Memory B cell (primary cell): ENCODE measurements at places on chromosomes 6 and 20.

GRCh38 chr20:56955680-56956079 is 310.8 kb downstream of the BMP7 start:
- no peak for DNase-seq

DNA sequence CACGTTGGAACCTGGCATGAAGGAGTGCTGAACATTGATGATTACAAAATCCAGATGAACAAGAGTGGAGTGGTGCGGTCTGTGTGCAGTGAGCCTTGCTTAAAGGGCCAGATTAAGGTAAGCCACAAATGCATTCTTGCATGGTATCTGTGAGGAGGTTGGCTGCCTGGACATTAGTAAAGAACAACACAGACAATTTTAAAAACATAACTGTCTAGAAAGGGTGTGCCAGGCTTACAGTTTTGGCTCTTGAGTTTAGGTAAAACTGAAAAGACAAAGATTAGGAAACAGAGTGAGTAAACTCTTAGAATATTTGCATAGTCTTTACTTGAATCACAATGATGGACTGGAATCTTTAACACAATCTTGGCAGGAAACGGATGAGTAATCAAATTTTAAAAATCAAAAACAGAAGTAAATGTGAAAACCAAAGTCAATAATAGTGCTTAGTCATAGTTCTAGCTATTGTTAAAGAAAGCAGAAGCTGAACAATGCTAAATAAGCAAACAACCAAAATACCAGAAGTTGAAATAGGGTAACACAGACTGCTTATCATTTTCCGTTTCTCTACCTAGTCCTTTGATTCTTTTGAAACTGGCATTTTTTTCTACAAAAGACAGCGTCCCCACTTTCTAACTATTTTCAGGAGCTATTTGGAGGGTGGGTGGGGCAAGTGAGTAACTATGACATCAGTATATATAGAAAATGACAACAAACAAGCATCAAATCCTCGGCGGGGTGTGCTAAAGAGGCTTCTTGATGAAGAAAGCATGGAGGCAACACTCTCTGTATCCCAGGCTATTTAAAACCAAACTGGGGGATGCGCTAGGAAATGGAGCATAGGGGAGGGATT is 185.8 kb upstream of the RAB32 start:
- DNase-seq = no peak

DNA sequence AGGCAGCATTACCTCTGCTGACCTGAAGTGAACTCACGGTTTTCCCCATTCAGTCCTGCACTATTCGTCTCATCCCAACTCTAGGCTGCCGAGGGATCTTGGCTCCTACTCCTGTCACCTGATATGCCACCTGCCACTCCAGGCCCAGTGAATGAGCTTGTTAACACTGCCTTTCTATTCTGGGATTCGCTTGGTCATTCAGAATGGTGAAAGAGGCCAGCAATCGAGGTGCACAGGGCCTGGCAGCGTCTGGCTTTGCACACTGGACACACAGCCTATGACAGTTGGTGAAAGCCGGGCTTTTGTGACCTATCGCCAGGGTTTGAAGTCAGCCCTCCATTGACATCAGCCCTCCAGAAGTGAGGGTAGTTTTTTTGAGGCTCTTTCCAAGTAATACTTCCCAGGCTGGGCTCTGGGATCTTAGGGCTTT is 59.3 kb upstream of the MYL9 start:
- no peak for DNase-seq

- no peak for DNase-seq
Observed at GRCh38 chr6:140204154-140204553, 829.7 kb upstream of the CITED2 start.

- no peak for DNase-seq
Observed at GRCh38 chr6:22706651-22707050, 137.3 kb downstream of the HDGFL1 start.

- no peak for DNase-seq
Observed at GRCh38 chr20:63351811-63352591, 9.1 kb downstream of the CHRNA4 start.

DNA sequence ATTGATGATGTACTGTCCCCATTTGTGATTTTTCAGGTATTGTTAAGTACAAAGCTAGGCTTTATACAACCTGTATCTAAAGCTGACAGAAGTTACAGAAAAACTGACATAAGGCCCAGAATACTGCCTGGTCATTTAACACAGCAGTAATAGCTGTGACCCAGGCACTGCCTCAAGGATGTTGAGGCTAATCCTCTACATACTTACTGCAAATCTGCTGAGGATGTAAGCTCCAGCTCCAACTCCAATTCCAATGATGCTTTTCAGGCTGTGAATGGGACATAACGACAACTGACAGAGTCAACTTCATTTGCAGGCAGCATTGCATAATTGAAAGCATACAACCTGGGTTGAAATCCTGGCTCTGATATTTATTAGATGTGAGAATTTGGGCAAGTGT is 36.3 kb upstream of the SLA2 start:
- no peak for DNase-seq

- DNase-seq = no peak
Observed at GRCh38 chr6:7062451-7063162, 45.2 kb upstream of the RREB1 start.

DNA sequence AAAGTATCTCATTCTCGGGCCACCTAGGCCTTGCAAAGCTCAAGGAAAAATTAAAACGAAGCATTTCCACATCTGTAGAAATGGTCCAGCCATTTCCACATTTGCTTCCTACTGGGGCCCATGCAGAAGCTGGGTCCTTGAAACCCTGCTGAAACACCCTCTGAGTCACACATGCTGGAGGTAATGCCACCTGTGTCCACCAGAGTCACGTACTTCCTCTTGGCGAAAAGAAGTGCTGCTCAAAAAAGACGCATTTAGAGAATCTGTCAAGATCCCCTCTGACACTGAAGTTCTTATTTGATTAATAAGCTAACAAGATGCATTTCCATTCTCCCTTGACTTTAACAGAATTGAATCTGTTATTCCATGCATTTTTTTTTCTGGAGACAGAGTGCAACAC is 423.2 kb downstream of the PREX1 start:
- no peak for DNase-seq

- DNase-seq = no peak
Observed at GRCh38 chr20:47711046-47711752, 74.1 kb downstream of the SULF2 start.

GRCh38 chr6:68046756-68047155 is 588.3 kb upstream of the ADGRB3 start:
- DNase-seq = no peak

GRCh38 chr6:52504782-52505136 is 72.1 kb downstream of the TRAM2 start:
- DNase-seq = no peak

DNA sequence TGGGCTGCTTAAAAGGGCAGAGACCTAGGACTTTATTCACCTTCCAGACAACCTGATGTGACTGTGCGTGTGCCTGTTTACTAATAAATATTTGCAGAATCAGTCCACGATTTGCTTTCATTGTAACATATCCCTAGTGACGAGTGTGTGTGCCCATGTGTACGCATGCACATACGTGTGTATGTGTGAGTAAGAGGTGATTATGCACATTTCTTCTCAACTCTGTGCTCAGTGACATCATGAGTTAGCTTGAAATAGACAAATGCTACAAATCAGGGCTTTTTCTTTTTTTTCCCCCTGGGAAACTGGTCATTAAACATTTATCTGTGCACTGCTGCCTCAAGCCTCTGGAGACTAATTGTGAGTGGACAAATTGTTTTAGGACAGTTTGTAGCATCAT is 242.6 kb upstream of the SOX4 start:
- no peak for DNase-seq

DNA sequence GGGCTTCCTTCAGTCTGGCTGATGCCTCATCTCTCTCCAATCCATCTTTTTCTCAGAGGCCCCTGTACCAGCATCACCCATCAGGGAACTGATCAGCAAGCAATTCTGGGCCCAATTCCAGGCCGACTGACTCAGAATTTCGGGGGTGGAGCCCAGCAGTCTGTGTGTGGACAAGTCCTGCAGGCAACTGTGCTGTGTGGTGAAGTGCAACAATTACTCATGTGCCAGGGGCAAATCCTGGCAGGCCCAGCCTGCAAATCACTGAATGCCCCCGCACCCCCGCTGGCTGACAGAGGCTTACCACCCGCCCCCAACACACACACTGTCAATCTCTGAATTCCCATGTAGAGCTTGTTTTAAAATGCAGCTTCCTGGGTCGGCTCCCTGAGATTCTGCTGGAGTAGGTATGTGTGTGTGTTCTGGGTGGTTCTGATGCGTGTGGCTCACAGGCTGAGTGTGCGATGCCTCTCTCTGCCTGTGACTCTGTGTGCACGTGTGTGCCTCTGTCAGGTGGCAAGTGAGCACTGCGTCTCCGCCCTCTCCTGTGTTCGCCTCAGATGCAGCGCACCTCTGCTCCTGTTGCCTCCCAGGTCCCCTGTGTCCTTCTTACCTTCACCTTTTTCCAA is 45.4 kb downstream of the SSR1 start:
- DNase-seq = no peak

DNA sequence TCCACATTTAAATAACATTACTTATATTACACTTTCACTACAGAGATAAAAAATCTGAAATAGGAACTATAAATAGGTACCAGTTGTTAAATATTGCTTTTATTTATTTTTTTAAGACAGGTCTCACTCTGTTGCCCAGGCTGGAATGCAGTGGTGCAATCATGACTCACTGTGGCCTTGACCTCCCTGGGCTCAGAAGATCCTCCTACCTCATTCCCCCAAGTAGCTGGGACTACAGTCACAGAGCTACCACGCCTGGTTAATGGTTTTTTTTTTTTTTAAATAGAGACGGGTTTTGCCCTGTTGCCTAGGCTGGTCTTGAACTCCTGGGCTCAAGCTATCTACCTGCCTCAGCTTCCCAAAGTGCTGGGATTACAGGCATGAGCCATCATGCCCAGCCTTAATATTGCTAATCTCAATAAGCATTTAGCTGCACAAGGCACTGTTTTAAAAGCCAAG is 17.3 kb downstream of the EEF1E1 start:
- DNase-seq = no peak

DNA sequence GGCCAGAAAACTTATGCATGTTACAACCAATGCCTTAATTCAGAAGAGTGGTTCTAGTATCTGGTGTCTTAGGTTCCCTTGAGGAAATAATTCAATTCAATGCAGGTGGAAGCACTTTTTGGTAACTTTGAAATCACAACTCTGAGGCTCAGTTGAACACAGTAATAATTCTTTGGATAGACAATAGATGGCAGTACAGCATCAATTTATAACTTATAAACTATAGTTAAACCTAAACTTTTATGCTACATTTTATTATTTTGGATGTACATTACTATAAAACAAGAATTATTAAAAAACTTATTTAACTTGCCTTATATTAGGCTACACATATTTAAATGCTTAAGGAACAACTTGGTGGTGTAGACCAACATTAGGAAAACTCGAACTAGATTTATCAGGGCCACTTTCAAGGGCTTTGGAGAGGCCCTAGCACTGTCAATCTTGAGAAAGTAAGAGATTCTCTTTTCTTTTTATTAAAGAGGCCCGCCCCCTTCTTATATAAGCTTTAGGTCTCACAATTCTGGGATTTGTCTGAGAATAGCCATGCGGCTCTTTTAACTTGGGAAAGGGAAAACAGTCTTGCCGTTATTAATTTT is 85.9 kb downstream of the CRYBG1 start:
- DNase-seq = no peak

- DNase-seq = no peak
Observed at GRCh38 chr6:106730264-106730663, 100.9 kb downstream of the QRSL1 start.

DNA sequence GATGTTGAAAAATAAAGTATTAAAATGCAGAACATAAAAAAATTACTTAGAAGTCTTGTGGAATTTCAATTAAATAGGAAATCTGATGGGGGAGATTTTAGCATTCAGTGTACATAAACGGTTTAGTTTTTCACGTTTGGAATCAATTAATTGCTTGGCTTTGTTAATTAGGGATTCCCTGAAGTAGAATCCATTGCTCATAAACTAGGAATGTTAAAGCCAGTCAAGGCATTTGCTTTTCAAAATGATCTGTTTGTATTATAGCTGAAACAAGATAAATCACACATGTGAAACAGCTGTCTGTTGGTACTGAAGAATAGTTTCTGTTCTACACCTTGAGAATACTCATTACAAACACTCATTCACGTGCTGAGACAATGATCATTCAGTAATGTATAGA is 297.9 kb downstream of the TBC1D7 start:
- no peak for DNase-seq

GRCh38 chr6:11023032-11023431 is 21.1 kb downstream of the ELOVL2 start:
- no peak for DNase-seq

- no peak for DNase-seq
Observed at GRCh38 chr6:9112544-9112943, 677.2 kb upstream of the SLC35B3 start.

- DNase-seq = no peak
Observed at GRCh38 chr6:113377362-113377942, 479.7 kb upstream of the MARCKS start.

DNA sequence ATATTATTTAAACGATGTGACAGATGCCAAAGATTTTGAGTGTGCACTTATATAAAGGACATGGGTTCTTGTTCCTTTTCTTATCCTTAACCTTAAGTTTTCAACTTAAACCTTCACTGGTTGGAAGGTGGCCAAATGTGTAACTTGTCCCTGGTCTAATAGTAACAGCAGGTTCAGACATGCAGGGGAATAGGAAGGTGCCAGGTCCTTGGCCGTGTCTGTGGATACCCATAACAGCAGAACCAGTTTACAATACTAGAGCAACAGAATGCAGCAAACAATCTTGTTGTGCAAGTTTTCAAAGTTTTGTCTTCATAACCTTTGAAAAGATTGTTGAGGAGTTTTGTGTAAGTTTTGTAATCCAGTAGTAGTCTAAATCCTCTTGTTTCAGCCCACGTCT is 4.4 kb downstream of the MYB start:
- no peak for DNase-seq

GRCh38 chr6:34145161-34146020 is 496 bp downstream of the GRM4 start:
- no peak for DNase-seq

DNA sequence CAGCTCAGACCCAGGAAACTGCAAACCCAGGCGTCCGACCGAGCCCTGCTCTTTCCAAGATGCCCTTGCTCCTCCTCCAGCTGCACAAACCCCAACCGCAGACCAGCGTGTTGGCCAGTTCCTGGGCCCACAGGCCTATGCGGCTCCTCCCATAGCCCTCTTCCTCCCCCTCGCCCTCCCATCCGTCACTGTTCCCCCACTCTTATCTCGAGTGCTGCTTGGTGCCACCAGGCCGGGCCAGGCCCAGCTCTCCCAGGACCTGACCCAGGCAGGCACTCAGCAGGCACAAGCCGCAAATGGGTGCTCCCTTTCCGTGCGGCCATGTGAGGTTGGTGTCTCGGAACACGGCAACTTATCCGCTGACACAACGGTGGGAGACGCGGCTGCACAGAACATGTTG is 28.6 kb downstream of the ADRM1 start:
- DNase-seq = no peak

- no peak for DNase-seq
Observed at GRCh38 chr6:168518867-168519266, 77.9 kb downstream of the SMOC2 start.

DNA sequence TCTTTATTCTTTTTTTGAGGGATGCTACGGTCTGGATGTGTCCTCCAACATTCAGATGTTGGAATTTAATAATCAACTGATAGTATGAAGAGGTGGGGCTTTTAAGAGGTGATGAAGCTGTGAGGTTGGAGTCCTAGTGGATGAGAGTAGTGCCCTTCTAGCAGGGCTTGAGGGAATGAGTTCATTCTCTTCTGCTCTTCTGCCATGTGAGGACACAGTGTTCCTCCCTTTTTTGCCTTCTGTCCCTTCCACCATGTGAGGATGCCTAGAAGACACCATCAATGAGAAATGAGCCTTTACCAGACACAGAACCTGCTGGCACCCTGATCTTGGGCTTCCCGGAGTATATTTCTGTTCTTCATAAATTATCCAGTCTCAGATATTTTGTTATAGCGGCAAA is 82.1 kb upstream of the MLIP start:
- DNase-seq = no peak
